ENCODE measurements at places on chromosomes 6 and 20.

DNA sequence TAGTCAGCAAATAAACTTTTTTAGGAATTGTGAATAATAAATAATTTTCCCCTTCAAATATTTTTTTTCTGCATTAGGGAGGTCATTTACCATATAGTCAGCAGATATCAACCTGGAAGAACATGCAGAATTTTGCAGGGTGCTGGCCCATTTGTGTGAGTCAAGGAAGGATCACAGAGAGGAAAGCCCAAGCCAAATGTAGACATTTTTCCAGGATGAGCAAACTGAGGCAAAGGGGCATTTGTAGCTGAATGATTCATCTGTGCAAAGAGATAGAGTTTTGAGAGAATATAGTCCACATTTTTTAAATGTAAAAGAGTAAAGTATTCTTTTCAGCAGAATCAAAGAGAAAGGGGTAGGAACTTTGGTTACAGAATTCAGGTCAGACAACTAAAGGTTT is 555.5 kb upstream of the MARCKS start:
- no peak for DNase-seq

- no peak for DNase-seq
Observed at GRCh38 chr6:133995296-133995695, 42.3 kb downstream of the TBPL1 start.

DNA sequence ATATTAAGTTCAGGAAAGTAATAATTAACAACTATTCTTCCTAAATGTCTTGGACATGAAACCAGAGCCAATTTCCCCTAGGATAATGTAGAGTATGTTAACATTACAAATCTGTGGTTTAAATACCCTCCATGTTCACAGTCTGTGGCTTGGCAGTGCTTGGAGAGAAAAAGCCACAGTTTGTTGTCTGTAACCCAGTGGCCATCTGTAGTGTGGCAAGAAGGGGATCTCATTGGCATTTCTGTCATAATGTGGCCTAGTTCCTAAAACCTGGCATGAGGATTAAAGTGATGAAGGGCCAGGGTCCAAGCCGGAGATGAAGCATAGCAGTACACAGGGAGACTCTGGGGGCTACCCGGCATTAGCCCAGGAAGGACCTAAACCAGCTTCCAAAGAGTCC is 31.2 kb downstream of the SYNE1 start:
- no peak for DNase-seq

DNA sequence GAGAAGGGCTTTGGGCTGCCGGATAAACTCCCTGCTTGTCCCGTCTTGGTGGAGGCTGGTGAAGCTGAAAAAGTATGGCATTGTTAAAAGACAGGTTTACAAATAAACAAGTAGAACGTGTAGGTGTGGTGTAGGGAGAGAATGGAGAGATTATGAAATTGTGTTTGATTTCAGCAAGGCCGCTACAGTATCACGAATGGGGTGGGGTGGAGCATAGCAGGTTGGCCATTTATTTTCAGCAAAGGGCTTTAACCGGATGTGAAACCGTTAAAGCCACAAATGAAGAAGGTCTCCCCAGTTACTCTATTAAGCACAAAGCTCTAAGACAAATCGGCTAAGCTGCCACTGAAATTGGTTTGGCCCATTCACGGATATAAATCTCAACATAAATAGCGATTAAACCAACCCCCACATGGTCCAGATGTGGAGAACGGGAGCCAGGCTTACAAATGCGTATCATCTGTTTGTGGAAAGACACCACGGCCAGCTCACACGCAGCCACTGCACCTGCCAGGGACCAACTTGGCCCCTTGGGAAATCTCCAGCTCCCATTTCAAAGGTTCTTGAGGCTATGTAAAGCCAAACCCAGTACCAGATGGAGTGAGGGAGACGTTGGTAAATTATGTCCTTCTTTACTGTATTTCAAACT is 94.0 kb downstream of the ZMYND8 start:
- no peak for DNase-seq

DNA sequence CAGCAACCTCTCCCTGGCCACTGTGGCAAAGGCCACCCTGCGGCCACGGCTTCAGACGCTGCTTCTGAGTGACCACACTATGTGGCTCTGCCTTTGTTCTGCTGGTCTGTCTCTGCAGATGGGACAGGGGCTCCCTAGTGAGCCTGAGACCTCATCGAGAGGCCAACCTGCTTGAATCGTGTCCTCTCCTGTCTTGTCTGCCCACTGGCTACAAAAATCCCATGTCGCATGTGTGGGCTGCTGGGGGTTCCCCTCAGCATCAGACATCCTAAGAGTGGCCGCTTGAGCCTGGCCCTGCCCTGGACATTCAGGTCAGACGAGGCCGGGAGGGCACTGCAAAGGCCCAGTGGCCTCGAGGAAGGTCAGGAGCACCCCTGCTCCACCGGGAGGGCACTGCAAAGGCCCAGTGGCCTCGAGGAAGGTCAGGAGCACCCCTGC is 222.9 kb downstream of the DLL1 start:
- DNase-seq = no peak

GRCh38 chr6:44297063-44298038 is 15.8 kb downstream of the AARS2 start:
- DNase-seq = no peak

DNA sequence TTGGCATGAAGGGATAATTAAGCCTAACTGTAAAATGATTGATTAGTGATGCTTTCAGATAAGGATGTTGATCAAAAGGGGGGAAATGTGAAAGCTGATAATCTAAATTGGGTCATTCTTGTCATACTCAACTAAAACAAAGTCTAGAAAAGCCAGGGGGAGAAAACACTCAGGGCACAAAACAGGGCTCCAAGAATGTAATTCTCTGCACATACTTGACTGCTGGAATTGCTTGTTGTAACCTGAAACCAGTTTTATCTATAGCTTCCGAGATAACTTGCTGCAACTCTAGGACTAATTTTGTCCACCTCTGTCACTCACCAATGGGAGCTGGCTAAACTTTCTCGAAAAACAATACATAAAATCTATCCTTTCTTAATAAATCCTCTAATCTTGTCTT is 310.3 kb downstream of the CLVS2 start:
- DNase-seq = no peak
